Hippocampal formation (tissue), 2 donors: ENCODE measurements at places on chromosomes 1 and 21.

DNA sequence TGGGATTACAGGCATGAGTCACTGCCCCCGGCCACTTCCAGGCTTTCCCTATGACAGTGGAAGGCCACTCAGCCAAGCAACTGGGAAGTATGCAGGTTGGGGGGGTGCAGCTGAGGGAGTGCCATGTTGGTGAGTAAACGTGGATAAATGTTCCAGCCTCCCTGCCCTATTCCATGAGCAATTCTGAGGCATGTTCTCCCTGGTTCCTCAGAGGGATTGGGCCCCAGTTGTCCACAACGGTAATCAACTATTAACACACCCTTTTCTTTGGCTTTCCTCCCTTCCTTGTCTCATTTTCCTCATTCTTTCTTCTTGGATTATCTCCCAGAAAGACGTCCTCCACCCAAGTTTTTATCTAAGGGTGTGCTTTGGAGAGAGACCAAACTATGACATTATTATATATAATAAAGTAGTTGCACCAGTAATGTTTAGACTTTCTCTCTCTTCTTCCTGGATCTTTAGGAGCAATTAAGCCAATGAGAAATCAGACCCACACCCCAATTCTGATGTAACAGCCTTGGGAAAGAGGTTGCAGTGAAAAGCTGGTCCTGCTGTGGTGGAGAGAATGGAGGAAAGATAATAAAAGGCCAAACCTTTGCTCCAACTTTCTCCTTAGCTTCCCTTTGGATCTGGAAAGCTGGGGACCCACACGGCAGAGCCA lies 6.8 kb upstream of the SLAMF9 start:
- no peak for DNase-seq

- no peak for DNase-seq
Measured at GRCh38 chr1:37574834-37575480, 18.2 kb downstream of the DNALI1 start.

DNA sequence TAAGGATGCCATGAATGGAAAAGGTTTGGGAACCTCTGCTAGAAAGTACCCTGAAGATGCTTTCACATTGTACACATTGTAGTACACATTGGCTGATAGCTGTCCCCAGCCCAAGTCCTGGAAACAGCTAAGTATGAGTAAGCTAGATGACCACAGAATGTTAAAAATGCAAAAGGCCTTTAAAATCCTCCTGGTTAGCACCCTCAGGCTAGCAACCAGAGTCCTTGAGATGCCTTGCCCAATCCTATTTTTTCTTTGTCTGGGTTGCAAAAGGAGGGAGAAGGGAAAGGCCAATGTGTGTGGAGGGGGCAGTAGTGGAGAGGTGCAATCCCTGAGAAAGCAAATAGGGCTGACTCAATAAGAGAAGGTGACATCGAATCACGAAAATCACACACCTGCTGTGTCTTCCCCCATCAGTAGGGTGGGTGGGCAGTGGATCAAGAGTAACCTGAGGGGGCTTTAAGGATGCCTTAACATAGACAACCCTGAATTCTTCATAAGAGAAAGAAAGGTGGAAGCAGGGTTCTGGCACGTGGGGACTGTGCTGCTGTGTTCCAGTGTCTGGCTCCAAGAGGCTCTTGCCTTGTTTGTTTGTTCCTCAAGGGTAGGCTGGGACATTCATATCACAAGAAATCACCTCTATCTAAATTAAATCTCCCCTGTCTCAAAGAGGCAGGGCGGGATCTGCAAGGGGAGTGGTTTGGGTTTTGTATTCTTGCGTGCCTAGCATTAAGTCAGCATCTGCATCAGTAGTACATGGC lies 266.2 kb upstream of the PLXNA2 start:
- no peak for DNase-seq

DNA sequence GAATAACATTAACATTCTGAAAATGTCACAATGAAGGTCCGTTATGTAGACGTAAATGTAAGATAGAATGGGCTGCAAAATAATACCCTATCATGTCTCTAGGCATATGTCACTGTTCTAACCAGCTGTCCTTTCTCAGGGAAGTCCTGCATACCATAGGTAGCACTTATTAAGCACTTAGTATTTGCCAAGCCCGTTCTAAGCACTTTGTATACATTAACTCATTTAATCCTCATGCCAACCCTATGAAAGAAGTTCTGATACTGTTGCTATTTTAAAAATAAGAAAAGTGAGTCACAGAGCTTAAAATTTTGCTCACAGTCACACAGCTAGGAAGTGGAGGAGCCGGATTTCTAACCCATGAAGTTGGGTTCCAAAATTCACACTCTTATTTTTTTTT lies 15.7 kb downstream of the GAS5 start:
- no peak for DNase-seq

- no peak for DNase-seq
Measured at GRCh38 chr1:92538413-92539061, 51.8 kb upstream of the GFI1 start.

DNA sequence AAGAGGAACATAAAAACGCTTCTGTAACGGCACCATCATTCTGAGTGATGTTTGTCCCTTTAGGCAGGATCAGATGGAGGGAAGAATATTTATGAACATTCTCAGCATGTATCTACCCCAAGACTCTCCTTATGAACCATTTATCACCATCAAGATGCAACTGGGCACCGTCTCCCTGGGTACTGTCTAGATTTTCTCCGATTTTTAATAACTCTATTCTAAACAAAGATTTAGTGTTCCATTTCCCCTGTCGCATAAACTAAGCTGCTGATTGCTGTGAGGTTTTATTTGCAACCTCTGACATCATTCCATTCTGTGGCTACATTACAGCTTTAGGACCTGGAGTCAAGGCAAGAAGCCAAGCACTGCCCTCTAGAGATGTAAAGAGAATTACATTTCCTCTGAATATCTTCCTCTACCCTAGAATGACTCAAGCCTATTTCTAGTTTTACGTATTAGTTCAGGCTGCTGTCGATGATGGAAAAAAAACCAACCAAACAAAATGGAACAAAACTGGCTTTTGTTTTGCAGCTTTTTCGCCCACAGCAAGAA lies 130.1 kb upstream of the MAP1LC3C start:
- DNase-seq: no peak

DNA sequence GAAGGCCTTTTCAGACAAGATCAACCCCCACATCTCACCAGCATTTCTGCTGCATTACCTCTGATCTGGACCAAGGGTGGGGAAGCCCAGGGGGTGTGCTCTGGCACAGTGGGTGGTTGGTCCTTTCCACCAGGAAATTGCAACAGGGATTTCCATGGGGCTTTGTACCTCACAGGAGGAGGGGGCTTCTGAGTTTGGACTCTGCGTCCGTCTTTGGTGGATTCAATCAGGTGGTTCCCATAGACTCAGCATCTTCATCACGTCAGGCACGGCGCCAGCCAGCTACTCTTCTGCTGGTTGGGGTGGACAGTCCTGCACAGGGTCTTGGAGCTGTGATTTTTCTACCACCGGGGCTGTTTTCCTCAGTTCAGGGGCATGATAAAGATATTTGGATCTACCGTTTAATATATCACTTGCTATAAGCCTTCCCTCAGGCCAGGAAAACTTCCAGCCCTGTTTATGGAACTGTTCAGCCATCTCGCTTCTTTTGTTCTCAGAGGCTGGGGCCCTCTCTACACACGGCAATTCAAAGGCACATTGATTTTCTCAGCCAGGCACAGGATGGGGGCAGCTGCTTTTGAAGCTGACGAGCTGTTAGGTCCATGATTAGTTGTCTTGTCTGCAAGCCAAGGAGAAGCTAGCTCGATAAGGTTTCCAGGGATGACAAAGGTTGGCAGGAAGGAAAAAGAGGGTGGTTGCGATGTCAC lies 467.3 kb downstream of the CAMTA1 start:
- DNase-seq: no peak

DNA sequence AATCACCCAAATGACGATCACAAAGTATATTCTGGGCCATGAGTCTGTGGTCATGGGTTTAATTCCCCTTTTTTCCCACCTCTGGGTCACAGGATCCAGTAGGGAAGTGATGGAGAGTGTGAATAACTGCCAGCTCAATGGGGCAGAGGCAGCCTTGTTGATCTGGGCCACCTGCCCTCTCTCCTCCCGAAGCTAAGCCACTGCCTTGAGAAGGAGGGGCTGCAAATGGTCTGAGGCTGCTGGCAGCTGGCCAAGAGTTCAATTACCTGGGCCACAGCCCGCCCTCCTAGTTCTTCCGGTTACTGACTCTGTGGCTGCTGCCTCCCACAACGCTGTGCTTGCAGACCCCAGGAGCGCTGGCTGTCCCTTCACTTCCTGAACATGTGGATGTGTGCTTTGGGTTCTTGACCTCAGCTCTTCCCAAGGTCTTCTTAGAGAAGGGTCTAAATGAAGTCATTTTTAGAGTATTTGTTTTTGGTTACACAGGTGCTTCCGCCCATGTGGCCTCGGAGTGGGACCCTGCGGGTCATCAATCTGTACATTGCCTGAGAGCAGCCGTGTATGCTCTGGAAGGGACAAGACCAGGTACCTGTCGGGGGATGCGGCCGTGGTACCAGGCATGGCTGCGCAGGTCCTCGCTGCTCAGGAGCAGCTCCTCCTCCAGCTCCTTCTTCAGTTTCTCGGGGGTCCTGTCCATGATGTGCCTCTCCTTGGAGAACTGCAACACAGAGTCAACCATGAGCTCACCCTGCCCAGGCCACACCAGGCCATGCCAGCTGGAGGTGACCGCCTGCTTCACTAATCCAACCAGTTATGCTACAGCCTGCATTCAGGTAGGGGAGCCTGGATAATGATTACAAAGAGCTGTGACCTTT lies 89.7 kb downstream of the BCAR3 start:
- DNase-seq: no peak

GRCh38 chr1:32335790-32336590 lies at the start of gene MARCKSL1:
Gene MARCKSL1, minus strand, starts transcription at chr1:32336233. Its CDS starts 200 bp downstream, at chr1:32336033.
- DNase-seq: peak; percentile 73

DNA sequence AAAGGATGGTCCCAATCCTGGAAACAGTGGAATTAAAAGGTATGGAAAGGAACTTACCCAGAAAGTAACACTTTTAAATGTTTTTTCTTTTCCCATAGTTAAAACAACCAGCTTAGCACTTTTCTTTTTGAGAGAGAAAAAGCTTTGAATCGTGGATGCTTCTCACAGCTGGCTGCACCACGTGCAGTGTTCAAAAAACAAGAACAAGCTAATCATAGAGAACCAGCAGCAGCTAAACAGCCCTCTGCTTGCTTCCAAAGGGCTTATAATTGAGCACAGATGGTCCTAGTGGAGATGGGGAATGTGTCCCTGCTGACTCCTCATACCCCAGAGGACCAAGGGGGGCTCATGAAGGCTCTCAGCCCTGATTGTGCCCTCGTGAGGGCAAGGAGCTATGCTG lies 26.4 kb downstream of the UTP25 start:
- DNase-seq: peak; percentile 62

- DNase-seq: no peak
Measured at GRCh38 chr1:162671664-162672410, 39.6 kb downstream of the DDR2 start.

DNA sequence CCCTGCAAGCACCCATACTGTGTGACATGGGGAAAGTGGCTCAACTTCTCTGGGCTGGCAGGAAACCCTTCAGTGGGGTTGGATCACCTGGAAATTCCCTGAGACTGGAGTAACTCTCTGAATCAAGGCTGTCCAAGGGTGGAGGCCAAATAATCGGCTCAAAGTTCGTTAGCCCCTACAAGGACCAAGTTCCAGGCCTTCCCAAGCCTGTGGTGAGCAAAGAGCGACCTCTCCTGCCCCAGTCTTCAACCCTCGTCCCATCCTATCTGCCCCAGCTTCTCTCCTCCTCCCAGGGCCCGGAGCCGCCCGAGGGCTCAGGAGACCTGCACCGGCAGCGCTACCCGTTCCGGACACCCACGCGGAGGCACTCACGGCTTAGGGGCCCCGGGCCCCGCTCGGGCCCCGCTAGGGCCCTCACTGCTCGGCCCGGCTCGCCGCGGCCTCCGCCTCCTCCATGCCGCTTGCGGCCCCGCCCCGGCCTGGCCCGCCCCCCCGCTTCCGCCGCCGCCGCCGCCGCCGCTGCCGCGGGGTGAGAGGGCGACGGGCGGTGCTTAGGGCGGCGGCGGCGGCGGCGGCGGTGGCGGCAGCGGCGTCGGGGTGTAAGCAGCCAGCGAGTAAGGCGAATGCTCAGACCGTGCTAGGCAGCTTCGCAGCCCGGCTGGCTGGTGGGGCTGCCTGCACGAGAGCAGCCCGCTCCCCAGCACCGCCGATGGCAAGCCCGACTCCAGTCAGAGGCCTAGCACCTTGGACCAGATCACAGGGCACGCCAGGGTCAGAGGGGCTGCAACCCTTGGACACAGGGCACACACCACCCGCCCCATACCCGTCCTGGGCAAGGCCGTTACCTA lies at the start of gene POMGNT1:
Gene POMGNT1, minus strand, starts transcription at position 471 of the 848 bp plus-strand sequence. CDS start 613 bp downstream, outside the sequence.
- no peak for DNase-seq

GRCh38 chr1:228194436-228194835 lies 13.4 kb upstream of the OBSCN start:
- no peak for DNase-seq

DNA sequence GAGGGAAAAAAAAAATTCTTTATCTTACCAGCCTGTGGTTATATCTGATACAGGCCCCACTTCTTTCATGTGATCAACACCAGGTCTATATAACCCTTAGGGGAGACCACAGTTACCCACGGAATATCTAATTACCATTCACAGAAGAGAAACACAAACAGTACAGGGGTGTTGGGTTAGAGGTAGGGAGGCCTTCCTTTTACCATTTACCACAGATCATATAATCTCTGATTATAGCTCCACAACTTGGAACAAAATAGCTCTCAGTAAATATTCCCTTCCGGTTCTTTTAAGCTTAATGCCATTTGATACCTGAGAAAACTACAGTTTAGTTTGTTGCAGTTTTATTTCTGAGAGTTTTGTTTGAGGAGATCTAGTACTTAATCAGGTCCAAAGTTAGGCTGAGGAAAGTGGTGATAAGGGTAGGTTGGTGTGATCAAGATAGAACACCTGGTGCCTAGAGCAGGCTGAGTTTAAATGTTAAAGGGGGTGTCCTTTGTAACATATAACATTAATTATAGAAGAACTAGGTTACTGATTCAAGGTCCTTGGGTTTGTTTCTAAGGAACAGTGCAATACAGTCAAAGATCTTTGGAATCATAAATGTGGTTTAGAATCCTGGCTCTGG lies 14.1 kb downstream of the EPB41 start:
- no peak for DNase-seq

DNA sequence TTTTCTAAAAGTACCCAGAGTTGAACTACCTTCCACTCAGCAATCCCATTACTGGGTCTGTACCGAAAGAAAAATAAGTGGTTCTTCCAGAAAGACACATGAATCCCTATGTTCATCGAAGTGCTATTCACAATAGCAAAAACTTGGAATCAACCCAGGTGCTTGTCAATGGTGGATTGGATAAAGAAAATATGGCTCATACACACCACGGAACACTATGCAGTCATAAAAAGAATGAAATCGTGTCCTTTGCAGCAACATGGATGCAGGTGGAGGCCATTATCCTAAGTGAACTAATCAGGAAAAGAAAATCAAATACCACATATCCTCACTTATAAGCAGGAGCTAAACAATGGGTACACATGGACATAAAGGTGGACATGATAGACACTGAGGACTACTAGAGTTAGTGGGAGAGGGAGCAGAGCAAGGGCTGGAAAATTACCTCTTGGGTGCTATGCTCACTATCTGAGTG lies 32.9 kb upstream of the JUN start:
- no peak for DNase-seq
